ENCODE measurements at places on chromosomes 12 and 14.

GRCh38 chr12:99146185-99146584 lies 501.1 kb downstream of the APAF1 start:
- no peak for DNase-seq

DNA sequence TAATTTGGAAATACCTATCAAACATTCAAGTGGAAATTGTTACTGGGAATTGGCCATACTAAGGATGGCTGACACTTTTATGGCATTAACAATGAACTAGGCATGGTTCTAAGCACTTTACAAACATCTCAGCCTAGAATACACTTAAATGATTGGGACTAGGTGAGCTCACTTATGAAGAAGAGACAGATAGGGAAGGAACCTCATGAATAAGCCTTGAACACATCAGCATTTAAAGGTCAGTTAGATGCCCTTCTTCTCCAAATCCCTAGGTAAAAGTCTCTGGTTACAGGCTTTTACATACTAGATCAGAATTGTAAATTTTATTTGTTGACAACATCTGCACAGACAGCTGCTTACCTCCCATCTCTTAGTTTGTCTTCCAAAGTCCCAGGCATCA lies 488.6 kb downstream of the RMST start:
- DNase-seq: no peak

GRCh38 chr12:31474751-31475150 lies 116.2 kb downstream of the DENND5B start:
- DNase-seq: no peak

GRCh38 chr14:101135796-101136742 lies 232.5 kb upstream of the RTL1 start:
- no peak for DNase-seq

DNA sequence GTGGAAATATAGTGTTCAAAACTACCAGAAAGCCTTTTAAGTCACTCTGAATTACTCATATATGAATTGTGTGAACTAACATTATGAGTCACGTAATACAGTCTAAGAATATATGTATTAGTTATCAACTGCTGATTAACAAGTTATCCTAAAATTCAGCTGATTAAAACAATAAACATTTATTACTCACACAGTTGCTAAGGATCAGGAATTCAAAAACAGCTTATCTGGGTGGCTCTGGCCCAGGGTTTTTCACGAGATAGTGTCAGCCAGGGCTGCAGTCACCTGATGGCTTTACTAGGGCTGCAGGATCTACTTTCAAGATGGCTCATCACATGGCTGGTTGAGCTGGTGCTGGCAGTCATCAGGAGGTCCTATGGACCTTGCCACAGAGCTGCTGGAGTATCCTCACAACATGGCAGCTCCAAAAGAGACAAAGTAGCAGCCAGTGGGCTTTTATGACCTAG lies 36.5 kb downstream of the CORO1C start:
- no peak for DNase-seq

- no peak for DNase-seq
Observed at GRCh38 chr14:96470331-96470730, 31.9 kb upstream of the PAPOLA start.

- DNase-seq: no peak
Observed at GRCh38 chr14:75448209-75448608, 20.4 kb downstream of the JDP2 start.

- no peak for DNase-seq
Observed at GRCh38 chr12:114683709-114684097, 272 bp downstream of the TBX3 start.

DNA sequence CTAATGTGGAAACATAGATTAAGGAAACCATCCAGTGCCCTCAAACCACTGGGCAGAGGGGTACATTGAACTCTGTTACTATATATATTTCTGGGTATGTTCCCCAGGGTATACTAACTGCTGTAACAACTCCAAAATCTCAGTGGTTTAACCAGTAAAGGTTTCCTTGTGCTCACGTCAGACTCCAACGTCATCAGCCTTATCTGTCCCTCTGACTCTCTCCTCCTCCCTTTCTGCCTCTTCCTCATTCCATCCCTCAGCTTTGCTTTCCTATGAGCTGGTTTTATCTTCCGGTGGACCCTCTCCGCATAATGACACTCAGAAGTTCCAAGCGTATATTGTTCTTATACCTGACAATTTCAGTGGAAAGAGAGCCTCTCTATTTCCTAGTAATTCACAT lies 21.2 kb upstream of the SMCO2 start:
- DNase-seq: no peak

Data from CD4-positive, alpha-beta T cell treated with Interleukin-17A for 1 hour (primary cell).